EH (cell line): ENCODE measurements at places on chromosomes 1 and 21.

DNA sequence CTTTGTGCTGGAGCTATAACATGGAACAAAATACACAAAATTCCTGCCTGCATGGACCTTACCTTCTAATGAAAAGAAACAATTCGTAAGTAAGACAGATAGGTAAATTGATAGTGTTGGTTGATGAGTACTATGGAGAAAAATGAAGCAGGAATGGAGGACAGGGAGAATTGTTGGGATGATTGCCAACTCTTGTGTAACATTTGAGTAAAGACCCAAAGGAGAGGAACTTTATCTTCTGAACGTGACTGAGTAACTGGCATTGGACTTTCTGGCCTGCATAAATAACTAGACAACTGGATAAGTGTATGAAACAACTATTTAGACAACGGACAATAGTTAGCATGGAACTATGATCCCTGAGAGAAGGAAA, 6.8 kb upstream of the EFCAB14 start:
- peak; percentile 68 for DNase-seq

DNA sequence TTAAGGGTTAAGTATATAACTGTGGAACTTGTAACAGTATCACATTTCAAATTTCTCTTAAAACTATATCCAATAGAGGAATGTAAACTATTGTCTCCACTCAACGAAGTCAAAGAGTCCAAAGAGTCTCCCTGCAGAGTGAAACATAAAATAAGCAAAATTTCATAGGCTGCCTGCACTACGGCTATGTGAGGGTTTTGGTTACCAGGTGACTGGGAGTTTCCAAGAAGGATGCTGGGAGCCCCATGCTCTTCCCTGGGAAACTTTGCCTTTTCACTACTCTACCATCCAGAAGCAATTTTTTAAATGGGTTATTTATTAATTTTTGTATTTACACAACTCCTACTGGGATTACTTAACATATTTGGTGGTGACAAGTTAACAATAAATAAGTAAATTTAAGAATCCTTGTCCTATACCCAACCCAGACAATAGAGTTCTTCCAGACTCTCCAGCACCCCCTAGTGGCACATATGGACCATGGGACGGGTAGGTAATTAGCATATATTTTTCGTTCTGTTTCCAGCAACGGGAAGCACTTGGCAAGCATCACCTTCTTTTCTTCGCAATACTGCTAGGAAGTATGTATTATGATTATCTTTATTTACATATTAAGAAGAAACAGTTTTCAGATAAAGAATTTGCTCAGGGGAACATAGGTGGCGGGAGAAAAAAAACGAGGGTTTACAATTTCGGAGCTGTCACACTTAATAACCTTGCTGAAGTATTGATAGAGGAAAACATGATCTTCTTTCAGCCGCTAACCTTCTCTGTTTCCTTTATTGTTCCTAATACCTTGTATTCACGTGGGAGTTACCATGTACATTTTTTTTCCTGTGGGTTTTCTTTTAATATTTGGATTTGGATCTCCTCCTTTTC, 3.5 kb downstream of the FMO2 start:
- peak; percentile 68 for DNase-seq

- peak; percentile 73 for DNase-seq
Measured at GRCh38 chr21:34889320-34889675, 159.8 kb downstream of the RUNX1 start.

- DNase-seq = peak; percentile 4
Measured at GRCh38 chr1:59604191-59604590, 210.6 kb upstream of the HOOK1 start.

DNA sequence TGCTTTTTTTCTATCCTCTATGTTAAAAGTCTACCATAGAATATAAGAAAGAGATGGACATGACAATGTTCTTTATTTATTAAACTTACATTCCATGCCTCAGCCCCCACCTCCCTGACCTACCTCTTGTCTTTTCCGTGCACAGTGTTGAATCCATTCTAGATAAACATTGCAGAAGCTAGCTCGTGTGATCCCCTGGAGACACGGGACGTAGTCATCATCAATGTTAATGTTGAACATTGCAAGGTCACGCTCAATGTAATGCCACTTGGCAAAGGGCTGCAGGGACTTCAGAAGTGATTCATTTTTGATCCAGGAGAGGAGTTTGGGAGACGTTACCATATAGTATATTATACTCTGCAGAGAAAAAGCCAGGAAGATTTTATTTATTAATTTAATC, 66.4 kb downstream of the NTPCR start:
- DNase-seq = no peak
